ENCODE measurements at places on chromosomes 16 and 17.

DNA sequence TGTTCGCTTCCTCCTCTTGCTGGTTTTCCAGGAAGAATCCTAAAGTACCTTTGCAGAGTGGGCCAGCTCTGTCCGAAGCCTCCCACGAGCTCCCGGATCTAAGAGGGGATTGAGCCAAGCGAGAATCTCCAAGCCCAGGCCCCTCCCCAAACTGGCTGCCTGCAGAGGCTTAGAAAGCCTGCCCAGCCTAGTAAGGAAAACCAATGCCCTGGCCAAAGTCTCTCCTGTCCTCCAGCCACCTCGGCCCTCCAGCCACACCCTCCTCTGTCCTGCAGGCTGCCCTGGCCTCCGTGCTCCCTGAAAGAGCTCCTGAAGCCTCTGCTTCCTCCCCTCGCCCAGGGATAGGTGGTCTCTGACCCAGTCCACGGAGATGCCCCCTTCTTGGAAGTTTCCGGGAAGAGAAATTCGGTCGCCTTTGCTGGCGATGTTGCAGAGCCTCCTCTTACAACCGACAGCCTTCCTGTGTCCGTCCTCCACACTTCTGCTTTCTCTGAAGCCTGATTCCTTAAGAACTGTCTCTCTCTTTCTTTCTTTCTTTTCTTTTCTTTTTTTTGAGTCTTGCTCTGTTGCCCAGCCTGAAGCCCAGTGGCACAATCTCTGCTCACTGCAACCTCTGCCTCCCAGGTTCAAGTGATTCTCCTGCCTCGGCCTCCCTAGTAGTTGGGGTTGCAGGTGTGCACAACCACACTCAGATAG is 54.9 kb upstream of the TOB1 start:
- DNase-seq: no peak

- DNase-seq: peak; percentile 95
Measured at GRCh38 chr16:30567991-30568638, 3.4 kb downstream of the ZNF688 start.

- no peak for DNase-seq
Measured at GRCh38 chr17:60529806-60530205, 3.8 kb upstream of the APPBP2 start.

DNA sequence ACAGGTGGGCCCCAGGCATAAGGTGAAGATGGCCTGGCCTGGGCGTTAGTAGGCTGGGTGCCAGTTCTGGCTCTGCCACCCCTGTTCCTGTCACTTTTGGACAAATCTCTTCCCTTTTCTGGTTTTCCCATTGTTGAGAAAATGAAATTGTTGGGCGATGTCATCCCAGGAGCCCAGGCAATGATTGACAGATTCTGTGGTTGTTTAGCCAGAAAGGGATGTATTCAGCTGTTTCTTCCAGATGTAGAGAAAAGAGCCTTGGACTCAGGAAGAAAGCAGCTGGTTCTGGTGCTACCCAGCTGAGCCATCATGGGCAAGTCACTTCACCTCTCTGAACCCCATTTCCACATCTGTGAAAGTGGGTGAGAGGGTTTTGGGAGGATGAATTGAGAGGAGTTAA is 60.1 kb upstream of the MRTFB start:
- peak; percentile 12 for DNase-seq

DNA sequence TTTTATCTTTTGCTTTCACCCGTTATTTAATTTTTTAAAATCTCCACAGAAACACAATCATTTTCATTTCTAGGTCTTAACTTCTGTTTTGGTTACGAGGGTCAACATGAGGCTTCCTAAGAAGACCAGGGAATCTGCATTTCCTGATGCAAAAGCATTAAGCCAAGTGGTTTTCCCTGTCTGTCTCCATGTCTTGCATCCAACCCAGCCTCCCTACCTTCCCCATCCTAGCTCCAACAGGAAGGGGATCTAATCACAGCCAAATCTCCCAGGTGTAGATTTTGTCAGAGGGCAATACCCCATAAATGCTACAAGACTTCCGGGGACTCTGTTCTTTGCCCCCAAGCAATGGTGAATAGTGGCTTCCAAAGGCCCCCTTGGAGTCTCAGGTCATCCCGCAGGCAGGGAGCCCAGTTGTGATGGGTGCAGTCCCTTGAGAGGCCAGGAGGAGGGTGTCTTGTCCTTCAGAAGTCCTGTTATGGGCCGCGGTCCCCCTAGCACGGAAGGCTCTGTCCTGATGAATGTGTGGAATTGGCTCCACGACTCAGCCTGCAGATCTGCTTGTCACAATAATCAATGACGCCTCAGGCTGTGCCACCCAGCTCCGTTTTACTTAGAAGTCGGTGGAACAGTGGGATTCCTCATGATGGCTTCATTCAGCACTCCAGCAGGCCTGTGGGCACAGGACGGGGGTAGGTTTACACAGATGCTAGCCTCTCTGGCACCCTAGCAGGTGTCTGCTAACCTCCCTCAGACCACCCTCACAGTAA is 141.1 kb downstream of the RGS9 start:
- peak; percentile 24 for DNase-seq

GRCh38 chr16:3577302-3577752 is at the start of gene NLRC3:
TSS of gene NLRC3 (minus strand) at chr16:3577403. CDS start at chr16:3565036, 12,367 bp downstream.
- DNase-seq: no peak
